ENCODE measurements at places on chromosomes 6 and 20.

- DNase-seq, result no peak
These were observed 57.4 kb downstream of the PRL start for GRCh38 chr6:22239261-22239921.

DNA sequence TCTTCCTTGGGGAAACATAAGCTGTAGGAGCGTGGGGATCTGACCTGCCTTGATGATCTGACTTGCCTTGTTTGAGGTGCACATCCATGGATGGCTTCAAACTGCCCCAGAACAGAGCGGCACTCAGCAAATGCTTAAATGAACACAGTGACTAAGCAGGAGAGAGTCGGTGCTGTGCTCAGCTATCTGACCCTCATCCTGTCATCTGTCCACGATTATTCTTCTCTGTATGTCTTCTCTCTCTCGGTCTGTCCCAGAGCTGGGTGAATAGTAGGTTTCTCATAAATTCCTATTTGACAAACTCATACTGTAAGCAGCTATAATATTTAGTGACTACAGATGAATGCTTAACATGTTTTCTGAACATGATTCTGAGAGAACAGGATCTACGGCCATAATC, 37.3 kb downstream of the TRAM2 start:
- DNase-seq, result no peak

GRCh38 chr6:35642471-35643161, 46.1 kb downstream of the FKBP5 start:
- no peak for DNase-seq

- no peak for DNase-seq
These were observed 64.8 kb upstream of the RCAN2 start for GRCh38 chr6:46556053-46556452.

DNA sequence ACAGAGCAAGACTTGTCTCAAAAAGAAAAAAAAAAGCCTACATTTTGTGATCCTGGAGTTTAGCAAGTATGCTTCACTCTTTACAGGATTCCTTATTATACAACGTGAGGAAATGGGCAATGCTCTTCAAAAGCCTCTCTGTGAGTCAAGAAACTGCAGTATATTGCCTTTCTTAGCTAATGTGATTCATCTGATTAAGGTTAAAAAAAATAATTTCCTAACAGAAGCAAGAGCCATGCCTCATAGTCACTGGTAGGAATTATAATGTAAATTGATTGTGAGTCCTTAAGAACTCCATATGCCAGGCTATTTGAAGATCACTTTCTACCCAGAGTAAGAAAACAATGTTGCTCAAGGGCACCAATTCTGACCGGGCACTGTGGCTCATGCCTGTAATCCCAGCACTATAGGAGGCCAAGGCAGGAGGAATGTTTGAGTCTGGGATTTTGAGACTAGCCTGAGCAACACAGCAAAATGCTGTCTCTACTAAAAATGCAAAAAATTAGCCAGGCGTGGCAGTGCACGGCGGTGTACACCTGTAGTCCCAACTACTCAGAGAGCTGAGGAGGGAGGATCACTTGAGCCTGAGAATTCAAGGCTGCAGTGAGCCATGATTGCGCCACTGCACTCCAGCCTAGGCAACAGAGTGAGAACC, 43.3 kb downstream of the SLC26A8 start:
- DNase-seq, result no peak

DNA sequence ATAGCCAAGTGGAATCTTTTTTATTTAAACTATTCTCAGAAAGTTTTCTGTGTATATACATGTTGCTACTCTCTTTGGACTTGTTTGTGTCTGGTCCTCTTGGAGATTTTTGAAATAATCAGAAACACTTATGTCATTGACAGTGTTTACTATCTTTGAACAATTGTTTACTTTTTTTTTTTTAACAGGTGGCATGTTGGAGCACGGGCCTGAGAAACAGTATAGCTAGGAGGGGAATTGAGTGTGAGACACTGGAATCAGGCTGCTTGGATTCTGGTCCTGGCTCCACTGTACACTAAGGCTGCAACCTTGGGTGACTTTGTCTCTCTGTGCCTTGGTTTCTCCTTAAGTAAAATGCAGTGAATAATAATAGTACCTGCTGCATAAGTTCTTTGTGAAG, 279.6 kb downstream of the PRL start:
- DNase-seq, result no peak

DNA sequence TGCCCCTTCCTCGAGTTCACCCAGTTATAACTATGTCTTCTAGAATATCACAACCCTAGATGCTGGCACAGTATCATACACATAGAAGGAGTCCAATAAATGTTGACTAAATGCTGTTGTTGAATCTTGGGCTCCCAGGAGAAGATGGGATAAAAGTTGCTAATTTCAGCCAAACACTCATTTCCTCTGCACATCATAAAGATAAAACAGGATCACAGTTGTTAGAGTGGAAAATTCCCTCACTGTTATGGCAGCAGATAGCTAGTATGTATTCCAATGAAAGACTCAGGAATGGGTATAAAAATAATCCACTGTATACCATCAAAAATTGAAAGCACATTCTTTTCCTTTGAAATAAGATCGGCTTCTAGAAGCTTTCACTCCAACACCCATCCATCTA, 294.9 kb upstream of the TSHZ2 start:
- DNase-seq, result no peak

DNA sequence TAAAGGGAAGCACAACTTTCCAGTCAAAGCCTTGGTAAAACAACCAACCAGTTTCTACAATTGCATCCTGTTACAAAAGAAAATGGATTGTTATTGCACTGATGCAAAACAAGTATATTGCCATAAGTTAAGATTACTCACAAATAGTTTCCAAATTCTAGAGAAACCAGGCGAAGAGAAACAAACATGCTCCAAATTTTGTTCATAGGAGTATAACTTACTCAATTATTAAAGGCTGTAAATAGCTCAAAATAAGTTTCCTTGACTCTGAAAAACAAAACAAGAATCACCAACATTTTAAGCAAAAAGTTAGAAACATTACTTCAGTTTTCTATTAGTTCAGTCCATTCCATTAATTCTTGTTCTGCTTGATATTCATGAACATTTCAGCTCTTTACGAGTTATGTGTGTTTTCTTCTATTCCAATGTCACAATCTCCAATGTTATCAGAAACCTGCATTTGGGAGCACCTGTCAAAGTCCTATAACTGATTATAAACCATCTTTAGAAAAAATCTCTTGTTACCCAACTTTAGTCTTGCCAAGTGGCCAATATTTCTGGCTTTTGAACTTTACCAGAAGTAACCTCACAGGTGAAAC, 137.9 kb upstream of the THBS2 start:
- DNase-seq, result no peak

- DNase-seq, result no peak
These were observed 37.3 kb downstream of the PREX1 start for GRCh38 chr20:48790473-48791003.

- no peak for DNase-seq
These were observed 185.2 kb downstream of the SLC24A3 start for GRCh38 chr20:19397666-19398065.

- no peak for DNase-seq
These were observed 520.8 kb upstream of the RNF217 start for GRCh38 chr6:124441450-124441849.

DNA sequence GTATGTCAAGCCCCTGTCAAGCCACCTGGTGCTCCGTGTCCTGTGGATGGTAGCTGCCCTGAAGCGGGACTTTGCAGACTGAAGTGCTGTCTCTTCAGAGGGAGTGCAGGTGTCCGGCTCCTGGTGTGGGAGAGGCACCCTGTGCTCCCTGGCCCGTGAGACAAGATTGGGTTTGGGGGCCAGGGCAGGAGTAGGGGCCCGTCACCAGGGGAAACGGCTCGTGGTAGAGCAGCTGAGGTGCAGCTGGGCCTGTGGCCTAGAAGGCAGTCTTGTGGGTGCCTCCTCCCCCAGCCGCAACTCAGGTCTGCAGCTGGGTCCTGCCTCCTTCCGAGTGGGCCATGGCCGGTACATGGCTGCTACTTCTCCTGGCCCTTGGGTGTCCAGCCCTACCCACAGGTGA, at the start of gene PTCRA:
PTCRA (plus strand) TSS at position 322 of the 400 bp plus-strand sequence; CDS start at position 339, 17 bp downstream.
- no peak for DNase-seq

GRCh38 chr20:17803765-17804164, 104.0 kb downstream of the BANF2 start:
- DNase-seq, result no peak

GRCh38 chr6:133887156-133887879, 1.6 kb upstream of the TCF21 start:
- DNase-seq, result no peak

DNA sequence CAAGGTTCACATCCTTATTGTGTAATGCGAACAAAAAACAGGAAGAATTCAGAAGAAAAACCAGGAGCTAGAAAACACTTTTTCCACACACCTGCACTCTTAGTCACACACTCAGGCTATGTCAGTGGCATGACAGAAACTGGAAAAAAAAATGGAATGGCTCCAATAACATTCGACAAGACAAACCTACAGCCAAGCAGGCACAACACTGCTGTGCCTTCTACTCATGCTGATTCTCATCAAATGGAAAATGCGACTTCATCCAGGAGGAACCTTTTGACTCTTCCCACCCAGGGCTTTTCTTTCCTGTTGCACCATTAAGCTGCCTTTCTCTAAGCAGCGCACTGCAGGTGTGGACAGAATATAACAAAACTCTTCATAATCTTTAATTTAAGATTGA, 163.2 kb upstream of the BTBD3 start:
- DNase-seq, result no peak

- DNase-seq, result no peak
These were observed 8.4 kb upstream of the E2F1 start for GRCh38 chr20:33694639-33695012.

GRCh38 chr6:70325009-70325408, 22.1 kb upstream of the COL9A1 start:
- DNase-seq, result no peak

DNA sequence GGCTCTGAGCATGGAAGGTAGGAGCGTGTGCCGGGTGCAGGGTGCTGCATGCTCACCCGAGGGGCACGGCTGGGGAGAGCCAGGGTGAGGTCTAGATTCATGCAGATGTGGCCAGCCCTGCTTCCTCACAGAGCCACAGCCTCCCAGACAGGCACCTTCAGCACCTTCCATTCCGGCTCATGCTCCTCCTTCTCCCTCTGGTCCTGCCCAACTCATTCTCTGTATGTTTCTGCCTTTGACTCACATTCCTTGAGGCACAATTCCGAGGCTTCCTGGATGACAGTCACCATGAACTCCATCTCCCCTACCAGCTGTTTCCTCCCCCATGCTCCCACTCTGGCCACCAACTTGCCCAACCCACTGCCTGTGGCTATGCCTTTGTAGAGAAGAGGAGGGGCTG, 35.4 kb downstream of the DACT2 start:
- no peak for DNase-seq

Data from stimulated activated CD8-positive, alpha-beta memory T cell treated with anti-CD3 and anti-CD28 coated beads, Interleukin-7, amount 100 ng/mL, for 1 hour (primary cell).